ENCODE measurements at places on chromosomes 11 and 22. TPM values are rescaled to one million over a fixed set of nuclear protein-coding genes. Genes with fewer than 3 reads are reported as not detected.

DNA sequence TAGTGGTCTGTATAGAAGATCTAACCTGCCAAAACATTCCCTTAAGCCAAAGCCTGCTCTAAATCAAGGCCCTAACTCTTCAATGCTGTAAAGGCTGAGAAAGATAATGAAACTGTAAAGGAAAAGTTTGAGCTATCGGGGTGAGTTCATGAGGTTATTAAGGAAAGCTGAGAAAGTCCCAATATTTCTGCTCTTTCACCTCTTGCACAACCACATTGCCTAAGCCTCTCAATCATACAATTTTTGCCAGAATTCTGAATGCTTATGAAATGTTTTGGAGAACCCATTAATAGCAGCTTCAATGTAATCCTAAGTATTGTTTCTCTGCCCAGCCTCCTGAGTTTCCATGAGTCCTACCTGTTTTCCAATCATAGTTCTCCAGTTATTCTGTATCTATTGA, 373.2 kb downstream of the LUZP2 start:
- no peak overlapping the region for H3K4me3 ChIP-seq
- no peaks in the 10 kb centered on the region for H3K4me1 ChIP-seq
- H3K36me3 ChIP-seq, result no peaks in the 10 kb centered on the region
- H3K27ac ChIP-seq, result no peak overlapping the region
- no peak for DNase-seq

SLC6A5 gene
- not detected for total RNA-seq

DNA sequence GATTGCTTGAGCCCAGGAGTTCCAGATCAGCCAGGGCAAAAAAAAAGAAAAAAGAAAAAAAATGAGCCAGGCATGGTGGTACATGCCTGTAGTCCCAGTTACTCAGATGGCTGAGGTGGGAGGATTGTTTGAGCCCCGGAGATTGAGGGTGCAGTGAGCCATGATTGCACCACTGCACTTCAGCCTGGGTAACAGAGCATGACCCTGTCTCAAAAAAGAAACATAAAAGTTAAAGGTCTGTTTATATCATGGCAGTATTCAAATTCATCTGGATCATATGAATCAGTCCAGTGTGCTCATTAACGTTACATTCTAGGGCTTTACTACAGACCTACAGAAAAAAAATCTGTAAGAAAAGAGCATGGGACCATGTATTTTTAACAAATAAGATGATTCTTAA, 13.9 kb downstream of the HSD17B12 start:
- no peak overlapping the region for H3K4me3 ChIP-seq
- H3K36me3 ChIP-seq, result peaks cover 12% of the 10 kb centered on the region
- H3K27me3 ChIP-seq, result no peaks in the 10 kb centered on the region

GNG3 gene
- total RNA-seq, result not detected

DNA sequence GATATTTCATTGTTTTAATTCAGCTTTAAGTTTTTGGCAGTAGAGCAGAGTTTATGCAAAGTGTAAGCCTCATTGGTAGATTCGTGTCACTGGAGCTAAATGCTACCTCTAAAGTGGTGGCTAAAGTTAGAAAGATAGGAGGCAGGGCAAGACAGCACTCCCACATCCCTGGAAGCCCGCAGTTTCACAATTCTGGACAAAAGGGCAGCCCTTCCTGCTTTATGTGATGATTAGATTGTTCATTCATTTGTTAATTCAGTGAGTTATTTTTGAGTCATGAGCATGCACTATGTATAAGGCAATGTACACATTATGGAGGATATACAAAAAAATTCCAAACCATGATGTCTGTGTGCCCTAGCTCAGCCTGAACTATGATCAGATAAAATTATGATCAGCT, 52.1 kb upstream of the EIF3M start:
- H3K27ac ChIP-seq, result no peak overlapping the region
- no peak overlapping the region for H3K4me3 ChIP-seq
- peaks cover 2% of the 10 kb centered on the region for H3K36me3 ChIP-seq
- no peaks in the 10 kb centered on the region for H3K4me1 ChIP-seq
- H3K27me3 ChIP-seq, result peaks cover 40% of the 10 kb centered on the region

DNA sequence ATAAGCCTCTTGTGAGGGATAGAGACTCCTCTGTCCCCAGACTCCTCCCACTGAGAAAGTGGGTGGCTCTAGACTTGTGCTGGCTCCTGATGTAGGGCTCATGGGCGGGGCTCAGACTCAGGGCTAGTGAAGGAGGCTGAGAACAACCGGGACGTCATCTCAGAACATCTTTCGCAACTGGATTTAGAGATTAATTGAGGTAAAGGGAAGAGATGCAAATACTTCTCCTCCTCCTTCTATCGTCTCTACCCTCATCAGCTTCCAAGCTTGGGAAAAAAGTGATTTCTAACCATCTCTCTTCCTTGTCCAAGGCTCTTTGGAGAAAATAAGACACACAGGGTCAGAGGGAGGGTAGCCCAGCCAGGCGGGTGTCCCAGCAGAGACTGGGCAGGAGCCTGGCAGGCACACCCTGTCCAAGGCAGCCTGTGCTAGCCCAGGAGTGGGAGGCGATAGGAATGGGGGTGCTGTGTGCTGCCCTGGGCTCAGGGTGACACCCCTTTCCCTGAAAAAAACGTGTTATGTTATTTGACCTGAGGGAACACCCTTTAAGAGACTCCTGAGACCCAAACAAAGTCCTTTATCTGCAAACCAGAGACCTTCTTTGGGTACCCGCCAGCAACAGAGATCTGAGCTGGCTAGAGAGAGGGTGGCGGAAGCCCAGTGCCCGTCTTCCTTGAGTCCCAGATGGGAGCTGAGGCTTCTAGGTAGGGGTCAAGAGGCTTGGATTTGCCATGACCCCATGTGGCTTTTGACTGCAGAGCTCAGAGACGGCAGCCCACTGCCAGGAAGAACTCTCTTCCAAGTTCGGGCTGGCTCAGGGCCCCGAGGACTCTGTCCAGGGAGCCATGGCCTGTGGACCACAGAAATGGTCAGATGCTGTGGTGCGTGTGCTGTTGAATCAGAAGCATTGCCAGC, 160.9 kb downstream of the ADAMTS15 start:
- H3K4me1 ChIP-seq, result no peaks in the 10 kb centered on the region
- no peaks in the 10 kb centered on the region for H3K27me3 ChIP-seq
- no peaks in the 10 kb centered on the region for H3K36me3 ChIP-seq
- H3K4me3 ChIP-seq, result no peak overlapping the region

DNA sequence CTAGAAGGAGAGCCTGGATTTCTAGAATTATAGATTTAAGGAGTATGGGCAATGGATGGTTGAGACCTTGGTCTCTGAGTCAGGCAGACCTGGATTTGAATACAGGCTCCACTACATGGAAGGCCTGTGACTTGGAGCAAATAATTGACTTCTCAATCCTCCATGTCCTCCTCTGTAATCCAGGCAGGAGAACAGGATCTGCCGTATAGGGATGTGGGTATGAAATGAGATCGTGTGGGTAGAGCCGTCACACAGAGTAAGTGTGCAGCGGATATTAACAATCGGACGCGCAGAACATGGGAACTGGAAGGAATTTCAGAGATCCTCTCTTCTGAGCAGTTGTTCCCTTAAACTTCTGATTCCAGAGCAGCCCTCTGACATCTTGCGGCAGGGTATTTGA, 11.5 kb upstream of the TMPRSS13 start:
- H3K27me3 ChIP-seq, result peaks cover 6% of the 10 kb centered on the region
- H3K27ac ChIP-seq, result no peak overlapping the region
- DNase-seq, result no peak
- H3K36me3 ChIP-seq, result peaks cover 3% of the 10 kb centered on the region
